ENCODE measurements at places on chromosomes 1 and 21.

DNA sequence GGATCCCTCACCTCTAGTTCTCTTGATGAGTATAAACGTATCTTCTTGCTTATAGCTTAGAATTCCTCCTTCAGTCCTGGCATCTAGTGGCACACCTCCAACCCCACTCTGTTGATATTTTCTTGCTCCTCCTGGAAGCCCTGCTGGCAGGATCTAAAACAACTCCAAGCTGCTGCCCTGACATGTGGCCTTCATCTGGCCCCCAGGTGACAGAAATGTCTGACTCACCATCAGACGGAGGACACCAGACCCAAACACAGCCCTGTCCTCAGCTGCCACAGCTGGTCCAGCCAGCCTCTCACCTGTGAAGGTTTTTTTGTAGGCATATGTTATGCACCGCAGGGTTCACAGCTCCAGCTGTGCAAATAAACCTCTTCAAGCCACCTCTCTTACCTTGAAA, 53.4 kb downstream of the KRTAP19-8 start:
- DNase-seq = no peak

DNA sequence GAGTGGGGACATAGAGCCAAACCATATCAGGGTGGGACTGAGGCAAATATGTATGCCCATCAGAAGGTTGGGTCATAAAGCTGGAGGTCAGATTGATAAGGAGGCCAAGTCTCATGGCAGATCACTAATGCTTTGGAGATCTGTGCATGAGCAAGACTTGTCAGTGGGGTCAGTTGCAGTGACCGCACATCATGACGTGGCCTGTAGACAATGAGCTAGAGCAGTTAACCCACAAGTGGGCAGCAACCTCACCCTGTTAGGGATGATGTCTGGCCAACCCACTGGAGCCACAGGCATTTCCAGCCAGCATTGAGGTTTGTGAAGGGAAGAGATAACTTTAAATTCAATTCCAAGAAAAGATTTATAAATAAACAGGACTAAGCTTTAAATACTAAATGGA, 66.7 kb downstream of the XCL1 start:
- no peak for DNase-seq

- no peak for DNase-seq
Measured at GRCh38 chr1:7518411-7518810, 252.7 kb upstream of the VAMP3 start.

- DNase-seq = no peak
Measured at GRCh38 chr1:66705110-66705509, 47.1 kb upstream of the DYNLT5 start.

DNA sequence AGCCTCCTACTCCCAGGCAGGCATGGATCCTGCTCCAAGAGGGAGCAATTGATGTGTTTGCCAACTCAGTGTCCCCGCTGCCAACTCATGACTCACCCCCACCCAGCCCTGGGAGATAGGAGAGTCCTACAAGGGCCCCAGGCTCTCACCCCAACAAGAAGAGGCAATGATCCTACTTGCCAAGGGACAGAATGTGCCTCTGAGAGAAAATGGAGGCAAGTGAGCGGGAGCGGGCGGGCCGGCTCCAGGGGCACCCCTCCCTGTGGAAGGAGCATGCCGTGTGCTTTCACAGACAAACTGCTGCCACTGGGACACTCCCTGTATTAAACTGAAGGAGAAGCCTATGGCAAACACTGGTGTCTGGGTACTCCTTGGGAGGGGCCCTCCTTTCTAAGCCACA, 16.7 kb downstream of the PKP1 start:
- no peak for DNase-seq

DNA sequence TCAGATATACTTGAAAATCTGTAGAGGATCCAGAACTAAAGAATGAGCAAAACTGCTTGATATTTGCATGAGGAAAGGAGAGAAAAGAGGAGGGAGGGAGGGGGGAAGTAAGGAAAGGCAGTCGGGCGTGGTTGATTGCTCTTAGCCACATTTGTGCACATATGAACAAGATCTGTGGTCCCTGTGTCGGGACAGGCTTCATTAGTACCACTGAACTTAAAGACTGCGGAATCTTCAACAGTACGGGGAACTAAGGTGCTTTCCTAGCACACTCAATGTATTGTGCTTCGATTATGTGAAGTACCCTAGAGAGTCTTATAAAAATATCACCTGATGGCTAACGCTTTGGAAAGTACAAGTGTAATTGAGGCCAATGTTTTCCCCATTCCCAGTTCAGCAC, 59.9 kb downstream of the ZBTB18 start:
- DNase-seq = no peak

- no peak for DNase-seq
Measured at GRCh38 chr1:99590578-99591209, 55.2 kb upstream of the PALMD start.

GRCh38 chr1:201348211-201348566, 29.3 kb downstream of the TNNT2 start:
- DNase-seq = no peak

DNA sequence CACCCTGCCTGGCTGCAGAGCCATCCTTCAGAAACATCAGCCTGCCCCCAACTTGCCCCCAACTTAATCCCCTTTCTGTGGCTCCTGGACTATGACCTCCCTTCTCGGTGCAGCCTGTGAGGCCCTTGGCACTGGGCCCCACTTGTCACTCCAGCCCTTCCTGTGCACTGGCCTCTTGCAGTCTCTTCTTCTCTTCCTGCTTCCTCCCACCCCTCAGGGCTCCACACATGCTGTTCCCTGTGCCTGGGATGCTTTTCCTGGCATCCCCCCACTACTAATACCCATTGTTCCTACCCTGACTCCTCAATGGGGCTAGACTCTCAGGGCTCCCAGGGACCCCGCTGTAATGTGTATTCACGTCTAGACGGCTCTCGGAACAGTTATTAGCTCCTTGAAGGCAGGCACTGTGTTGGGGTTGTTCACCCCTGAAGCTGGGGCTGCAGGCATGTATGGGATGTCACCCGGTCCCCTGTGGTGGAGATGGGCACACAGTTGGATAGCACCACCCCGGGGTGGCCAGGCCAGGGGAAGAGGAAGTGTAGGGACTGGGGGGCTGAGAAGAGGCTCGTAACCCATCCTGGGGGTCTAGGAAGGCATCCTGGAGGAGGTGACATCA, 4.5 kb downstream of the LDLRAD1 start:
- DNase-seq = no peak

DNA sequence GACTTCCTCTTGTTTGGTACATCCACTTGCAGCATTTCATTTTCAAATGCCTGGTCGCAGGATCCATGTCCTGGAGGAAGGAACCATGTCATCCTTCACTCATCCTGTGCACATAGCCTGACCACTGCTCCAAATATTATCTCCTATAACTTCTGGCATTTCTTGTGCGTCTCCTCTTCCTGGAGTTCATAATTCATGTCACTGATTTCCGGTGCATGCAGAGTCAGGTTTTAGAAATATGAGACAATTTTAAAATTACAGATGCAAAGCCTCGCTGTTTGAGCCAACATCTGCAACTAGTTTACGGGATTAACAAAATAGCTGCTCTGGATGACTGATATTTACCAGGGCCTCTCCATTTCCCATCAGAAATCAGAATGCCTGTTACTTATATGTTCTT, 268.1 kb downstream of the DNM3 start:
- no peak for DNase-seq

DNA sequence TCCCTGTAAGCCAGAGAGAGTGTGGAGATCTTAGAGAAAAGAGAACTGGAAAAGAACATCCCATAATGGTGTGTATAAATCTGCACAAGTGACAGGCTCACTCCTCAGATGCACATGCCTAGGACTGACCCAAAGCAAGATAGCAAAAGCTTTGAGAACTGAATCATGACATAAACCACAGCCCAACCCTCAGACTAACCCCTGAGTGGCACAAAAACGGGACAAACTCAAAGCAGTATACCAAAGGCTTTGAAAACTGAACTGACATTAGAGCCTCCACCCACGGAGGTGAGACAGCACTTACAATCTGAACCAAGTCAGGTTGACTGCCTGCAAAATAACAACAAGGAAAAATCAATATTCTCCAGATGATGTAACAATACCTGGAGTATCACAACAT, 70.8 kb downstream of the TIAM1 start:
- no peak for DNase-seq

DNA sequence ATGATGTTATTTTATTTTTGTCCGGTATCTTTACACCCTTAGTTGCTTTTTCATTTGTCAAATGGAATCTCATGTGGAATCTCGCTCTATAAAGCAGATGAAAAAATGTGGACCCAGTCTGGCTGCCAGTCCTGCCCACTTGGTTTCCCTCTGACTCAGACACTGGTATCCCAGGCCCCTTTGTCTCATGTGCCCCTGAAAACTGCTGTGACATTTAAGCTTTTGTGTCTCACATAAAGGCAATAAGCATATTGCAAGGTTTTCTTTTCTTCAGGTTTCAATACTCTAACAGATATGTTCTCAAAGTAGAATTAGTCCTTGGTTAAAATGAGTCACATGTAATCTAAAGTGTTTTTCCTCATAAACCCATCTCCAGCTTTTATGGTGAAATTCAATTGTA, 183.3 kb downstream of the ST6GALNAC3 start:
- no peak for DNase-seq

DNA sequence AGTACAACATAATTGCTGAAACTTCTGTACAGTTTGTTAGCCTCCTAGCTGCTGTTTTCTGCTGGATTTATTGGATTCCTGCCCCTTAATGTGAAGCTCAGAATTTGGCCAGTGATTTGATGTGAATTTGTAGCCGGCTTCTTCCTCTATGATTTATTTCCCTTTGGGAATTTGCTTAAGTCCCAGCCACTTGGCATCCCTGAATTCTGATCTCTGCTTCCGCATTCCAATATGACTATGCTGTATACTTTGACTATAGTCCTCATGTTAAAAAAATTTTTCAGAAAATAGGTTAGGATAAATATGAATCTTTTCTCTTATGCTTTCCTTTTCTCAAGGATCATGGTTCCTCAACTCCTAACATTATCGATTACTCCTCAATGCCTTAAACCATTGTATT, 12.4 kb upstream of the LRIF1 start:
- DNase-seq = no peak

DNA sequence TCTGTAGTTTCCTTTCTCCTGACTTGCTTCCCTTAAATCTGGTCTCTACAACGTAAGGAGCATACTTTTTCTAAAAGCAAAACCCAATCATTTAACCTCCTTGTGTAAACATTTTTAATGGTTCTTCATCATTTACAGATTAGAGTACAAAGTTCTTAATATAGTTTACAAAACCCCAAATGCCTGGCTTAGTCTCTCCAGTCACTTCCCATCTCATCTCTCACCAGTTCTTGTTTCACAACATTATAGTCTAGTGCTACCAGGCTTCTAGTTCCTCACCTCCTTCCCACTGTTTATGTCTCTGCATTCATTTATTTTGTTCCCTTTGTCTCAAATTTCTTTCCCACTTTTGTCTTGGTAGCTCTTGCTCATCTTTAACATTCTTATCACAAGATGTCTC, 168.4 kb downstream of the FASLG start:
- DNase-seq = no peak

- DNase-seq = no peak
Measured at GRCh38 chr1:218390618-218391017, 45.5 kb downstream of the TGFB2 start.

All from activated CD4-positive, CD25-positive, alpha-beta regulatory T cell treated with anti-CD3 and anti-CD28 coated beads, Interleukin-2, amount 50 U/mL, for 72 hours (primary cell).